Suprapubic skin (tissue), 4 donors: ENCODE measurements at places on chromosomes 11 and 22. TPM values are rescaled to one million over a fixed set of nuclear protein-coding genes. Genes with fewer than 3 reads are reported as not detected.
A peak's percentile ranks its signal among the peaks of the same experiment; 100 is the strongest.

DNA sequence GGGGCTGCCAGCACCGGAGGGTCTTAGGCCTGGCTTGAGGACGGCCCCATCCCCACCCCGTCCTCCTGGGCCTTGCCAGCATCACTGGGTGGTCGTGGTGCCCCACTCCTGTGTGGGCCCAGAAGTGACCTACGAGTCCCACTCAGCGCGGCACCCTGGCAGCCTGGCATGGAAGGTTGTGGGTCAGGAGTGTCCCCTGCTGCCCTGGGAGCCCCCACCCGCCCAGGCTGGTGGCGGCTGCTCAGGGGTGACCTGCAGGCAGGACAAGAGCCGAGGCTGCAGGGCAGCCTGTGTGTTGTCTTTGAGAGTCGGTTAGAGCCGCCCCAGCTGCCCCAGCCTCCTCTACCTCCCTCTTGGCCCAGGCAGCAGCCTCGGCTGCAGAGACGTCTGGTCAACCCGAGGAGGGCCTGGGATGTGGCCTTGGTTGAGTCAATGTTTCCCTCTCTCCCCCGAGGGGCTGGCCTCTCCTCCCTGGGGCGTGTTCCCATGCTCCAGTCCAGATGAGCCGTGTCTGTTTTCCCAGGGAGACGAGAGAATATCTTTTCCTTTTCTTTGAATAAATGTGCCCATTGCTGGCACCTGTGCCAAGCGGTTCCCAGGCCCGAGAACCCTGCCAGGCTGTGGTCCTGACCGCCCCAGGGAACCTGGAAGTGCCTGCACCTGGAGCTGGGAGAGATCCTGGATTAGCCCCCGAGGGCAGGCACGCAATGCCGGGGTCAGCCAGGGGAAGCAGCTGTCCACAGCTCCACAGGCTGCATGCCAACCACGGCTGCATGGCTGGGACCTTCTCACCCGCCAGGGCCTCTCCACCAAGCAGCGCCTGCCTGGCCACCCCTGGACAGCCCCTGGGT, 35.7 kb upstream of the MUC5AC start:
- DNase-seq, result peak; percentile 48
- no peak overlapping the region for H3K27ac ChIP-seq
- peaks cover 53% of the 10 kb centered on the region for H3K27me3 ChIP-seq
- no peaks in the 10 kb centered on the region for H3K36me3 ChIP-seq

DNA sequence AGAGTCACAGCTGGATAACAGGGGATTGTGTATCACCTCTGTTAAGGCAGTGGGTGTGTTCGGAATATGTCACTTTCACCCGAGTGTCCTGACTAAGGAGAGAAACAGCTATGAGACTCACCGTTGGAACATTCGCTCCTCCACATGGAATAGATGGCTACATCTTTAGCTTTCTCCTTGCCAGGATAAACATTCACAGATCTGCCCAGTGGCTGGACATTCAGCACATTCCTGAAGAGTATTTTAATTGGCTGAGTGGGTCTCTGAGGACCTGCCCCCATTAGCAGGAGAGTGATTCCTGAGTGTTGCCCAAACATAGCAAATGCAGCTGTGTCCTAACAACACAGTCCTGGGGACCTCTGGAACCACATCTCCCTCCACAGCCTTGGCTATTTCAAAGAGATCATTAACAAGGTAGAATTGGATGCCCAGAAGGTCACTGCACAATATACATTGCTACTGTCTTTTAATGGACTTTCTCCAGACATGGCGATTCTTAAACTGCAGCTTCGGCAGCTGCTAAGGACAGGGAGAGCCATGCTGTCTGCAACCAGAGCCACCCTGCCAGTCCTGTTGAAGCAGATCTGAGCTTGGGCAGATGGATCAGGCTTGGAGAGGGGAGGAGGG, 435.0 kb upstream of the CADM1 start:
- no peaks in the 10 kb centered on the region for H3K36me3 ChIP-seq
- H3K4me3 ChIP-seq, result no peak overlapping the region
- peaks cover 3% of the 10 kb centered on the region for H3K27me3 ChIP-seq
- no peaks in the 10 kb centered on the region for H3K4me1 ChIP-seq

GRCh38 chr11:126963115-126963514, 37.5 kb downstream of the KIRREL3 start:
- H3K36me3 ChIP-seq, result no peaks in the 10 kb centered on the region
- no peak overlapping the region for H3K27ac ChIP-seq
- peaks cover 4% of the 10 kb centered on the region for H3K27me3 ChIP-seq
- DNase-seq, result no peak
- H3K4me3 ChIP-seq, result no peak overlapping the region

GRCh38 chr11:69954756-69955155, 123.4 kb upstream of the ANO1 start:
- DNase-seq, result no peak
- H3K27me3 ChIP-seq, result peaks cover 21% of the 10 kb centered on the region
- no peaks in the 10 kb centered on the region for H3K4me1 ChIP-seq
- no peak overlapping the region for H3K27ac ChIP-seq
- H3K4me3 ChIP-seq, result no peak overlapping the region

DNA sequence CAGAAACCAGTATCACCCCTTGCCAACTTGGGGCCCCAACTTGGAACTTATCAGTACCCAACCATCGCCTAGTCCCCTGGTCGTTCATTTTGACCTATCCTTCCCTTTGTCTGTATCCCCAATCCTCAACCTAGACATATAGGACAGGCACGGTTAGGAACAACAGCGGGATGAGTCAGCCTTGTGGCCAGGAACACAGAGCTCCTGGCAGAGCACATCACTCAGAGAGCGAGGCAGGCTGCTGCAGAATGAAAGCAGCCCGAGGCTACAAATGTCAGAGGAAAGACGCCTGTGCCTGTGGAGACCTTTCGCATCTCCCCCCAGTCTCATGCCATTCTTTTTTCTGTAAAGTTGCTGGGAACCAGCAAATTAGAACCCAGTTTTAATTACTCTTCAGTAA, 14.6 kb downstream of the DKK3 start:
- H3K36me3 ChIP-seq, result no peaks in the 10 kb centered on the region
- DNase-seq, result peak; percentile 71
- no peak overlapping the region for H3K4me3 ChIP-seq
- no peaks in the 10 kb centered on the region for H3K27me3 ChIP-seq
- peak overlapping the region; percentile 71 for H3K27ac ChIP-seq
- H3K4me1 ChIP-seq, result peaks cover 53% of the 10 kb centered on the region

DNA sequence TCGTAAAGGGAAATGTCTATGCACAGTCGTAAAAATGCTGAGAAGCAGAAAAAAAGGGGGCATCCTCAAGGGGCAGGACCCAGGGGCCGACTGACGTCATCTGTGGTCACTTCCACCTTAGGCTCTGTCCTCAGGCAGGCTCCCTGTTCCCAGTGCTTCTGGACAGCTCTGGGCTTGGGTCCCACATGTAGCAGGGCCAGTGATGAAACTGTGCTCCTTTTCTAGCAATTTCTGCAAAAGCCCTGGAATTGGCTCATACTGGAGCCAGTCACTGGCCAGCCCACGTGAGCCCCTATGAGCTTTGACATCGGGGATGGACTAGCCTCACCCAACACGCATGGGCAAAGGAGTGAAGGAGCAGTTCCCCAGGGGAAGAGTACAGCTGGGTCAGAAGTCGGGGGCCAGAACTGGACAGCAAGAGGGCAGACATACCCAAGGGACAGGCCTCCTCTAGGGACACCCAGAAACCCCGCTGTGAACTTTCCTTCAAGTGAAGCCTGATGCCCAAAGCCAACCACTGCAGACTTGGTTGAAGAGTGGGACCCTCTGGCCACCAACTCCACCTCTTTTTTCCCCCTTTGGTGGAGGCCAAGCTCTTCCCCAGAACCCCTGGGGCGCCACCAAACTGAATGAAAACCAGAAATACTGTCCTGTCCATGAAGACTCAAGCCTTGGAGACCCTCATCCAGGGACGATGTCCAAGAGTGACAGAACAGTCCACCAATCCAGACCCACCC, 1349.0 kb downstream of the BRD1 start:
- H3K36me3 ChIP-seq, result no peaks in the 10 kb centered on the region
- peaks cover 11% of the 10 kb centered on the region for H3K27me3 ChIP-seq
- H3K27ac ChIP-seq, result no peak overlapping the region
- no peak overlapping the region for H3K4me3 ChIP-seq

DNA sequence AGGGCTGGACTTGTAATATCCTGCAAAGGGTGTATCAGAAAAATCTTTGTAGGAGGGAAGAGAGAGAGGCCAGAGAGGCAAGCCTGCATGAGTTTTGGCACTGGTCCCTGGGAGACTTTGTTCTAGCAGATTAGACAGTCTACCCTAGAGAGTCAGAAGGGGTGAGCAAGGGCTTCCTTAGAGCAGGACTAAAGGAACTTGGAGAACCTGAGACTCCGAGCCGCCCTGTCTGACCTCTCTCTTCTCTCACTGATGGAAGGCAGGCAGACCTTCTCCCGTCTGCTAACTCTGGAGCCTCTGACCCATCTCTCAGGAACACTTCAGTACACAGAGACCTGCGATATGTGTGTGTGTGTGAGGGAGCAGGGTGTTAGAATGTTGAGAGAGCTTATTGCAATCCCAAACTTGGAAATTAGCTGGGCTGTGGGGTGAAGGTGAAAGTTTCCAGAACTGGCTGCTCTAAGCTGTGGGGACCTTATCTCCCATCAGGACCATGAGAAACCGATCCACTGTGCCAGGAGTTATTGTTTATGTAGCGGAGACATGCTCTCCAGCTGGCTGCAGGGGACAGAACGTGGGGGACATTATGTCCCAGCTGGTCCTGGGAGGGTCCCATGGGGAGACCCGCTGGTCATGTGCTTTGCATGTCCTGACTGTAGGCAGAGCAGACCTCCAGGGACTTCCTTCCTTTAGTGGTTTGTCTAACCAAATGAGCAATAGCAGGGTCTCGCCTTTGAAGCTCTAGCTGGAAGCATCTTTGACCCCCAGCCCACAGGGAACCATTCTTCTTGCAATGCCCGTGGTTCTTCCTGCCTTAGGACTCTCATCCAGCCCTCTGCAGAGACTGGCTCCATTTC, 51.1 kb downstream of the TIMP3 start:
- H3K27ac ChIP-seq, result peak overlapping the region; percentile 73
- H3K27me3 ChIP-seq, result no peaks in the 10 kb centered on the region
- peaks cover 76% of the 10 kb centered on the region for H3K4me1 ChIP-seq
- no peak for DNase-seq
- H3K4me3 ChIP-seq, result no peak overlapping the region

- peak overlapping the region; percentile 78 for H3K4me3 ChIP-seq
- no peaks in the 10 kb centered on the region for H3K36me3 ChIP-seq
- peak overlapping the region; percentile 95 for H3K27ac ChIP-seq
Measured at GRCh38 chr11:59754494-59754858, 700 bp upstream of the STX3 start.

The HMBS gene
- 5.2 TPM for total RNA-seq

The CSF2RB gene
- total RNA-seq, result 4.7 TPM

The SULT4A1 gene
- 0.47 TPM for total RNA-seq

The PNPLA3 gene
- 23.7 TPM for total RNA-seq

The FAM89B gene
- total RNA-seq, result 45.2 TPM

The RASSF7 gene
- total RNA-seq, result 83.7 TPM

The PARVA gene
- 24.1 TPM for total RNA-seq

The ANO1 gene
- 133 TPM for total RNA-seq
